Stimulated activated CD8-positive, alpha-beta memory T cell treated with anti-CD3 and anti-CD28 coated beads, Interleukin-7, amount 100 ng/mL, for 1 hour (primary cell): ENCODE measurements at places on chromosomes 3 and 15.
A peak's percentile ranks its signal among the peaks of the same experiment; 100 is the strongest.

DNA sequence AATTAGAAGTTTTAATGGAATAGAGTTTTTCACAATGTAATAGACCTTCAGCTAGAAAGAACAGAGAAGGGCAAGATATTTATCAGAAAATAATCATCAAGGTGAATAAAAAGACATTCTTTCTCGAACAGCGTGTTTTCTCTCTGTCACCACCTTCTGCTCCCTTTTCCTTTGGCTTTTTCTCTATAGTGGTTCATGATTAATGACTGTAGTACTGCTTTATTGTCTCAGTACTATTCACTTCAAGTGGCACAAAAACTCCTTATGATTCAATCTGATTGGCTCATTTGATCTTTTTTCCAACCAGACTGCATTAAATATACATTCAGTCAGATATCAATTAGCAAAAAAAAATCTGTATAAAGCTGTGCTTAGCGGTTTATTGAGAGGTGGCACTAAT is 516.0 kb downstream of the OTOL1 start:
- DNase-seq: no peak

- no peak for DNase-seq
Measured at GRCh38 chr15:27741226-27741860, 357.8 kb downstream of the OCA2 start.

DNA sequence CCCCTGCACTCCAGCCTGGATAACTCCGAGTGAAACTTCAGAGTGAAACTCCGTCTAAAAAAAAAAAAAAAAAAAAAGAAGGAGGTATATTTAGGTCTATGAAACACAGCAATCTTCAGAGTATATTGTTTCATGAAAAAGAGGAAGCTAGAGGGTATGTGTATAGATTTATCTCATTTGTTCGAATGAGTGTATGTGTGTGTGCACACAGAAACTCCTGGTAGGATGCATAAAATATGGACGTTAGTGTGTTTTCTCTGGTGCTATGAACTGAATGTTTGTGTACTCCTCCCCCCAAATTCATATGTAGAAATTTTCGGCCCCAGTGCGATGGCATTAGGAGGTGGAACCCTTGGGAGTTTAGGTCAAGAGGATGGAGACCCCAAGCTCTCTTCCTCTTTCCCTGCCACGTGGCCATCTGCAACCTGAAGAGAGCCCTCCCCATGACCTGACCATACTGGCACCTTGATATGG is 98.6 kb upstream of the KLF13 start:
- DNase-seq: no peak

GRCh38 chr3:12706504-12707253 is 42.8 kb upstream of the RAF1 start:
- DNase-seq: peak; percentile 6

- DNase-seq: no peak
Measured at GRCh38 chr3:124669470-124669869, 60.8 kb upstream of the UMPS start.

GRCh38 chr3:170358042-170359010 is 811 bp downstream of the SKIL start:
- DNase-seq: peak; percentile 66

GRCh38 chr3:115217678-115218451 is 70.8 kb upstream of the ZBTB20 start:
- no peak for DNase-seq

DNA sequence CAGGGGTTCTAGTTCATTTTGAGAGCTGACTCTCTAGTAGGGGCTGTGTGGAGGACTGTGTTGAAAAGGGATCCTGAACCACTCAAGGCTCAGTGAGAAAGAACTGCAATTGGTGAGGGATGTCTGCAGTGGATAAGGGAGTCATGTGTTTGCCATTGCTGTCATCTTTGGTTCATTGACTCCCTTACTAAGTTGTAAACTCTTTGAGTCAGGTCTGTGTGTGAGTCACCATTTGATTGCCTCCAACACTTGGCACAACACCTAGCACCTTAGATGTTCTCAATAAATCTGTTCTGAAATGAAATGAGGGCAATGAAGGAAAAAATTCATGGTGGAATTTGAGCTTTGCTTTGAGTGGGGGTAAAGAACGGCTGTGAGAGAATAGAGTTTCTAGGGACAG is 51.7 kb downstream of the PLS1 start:
- DNase-seq: no peak

DNA sequence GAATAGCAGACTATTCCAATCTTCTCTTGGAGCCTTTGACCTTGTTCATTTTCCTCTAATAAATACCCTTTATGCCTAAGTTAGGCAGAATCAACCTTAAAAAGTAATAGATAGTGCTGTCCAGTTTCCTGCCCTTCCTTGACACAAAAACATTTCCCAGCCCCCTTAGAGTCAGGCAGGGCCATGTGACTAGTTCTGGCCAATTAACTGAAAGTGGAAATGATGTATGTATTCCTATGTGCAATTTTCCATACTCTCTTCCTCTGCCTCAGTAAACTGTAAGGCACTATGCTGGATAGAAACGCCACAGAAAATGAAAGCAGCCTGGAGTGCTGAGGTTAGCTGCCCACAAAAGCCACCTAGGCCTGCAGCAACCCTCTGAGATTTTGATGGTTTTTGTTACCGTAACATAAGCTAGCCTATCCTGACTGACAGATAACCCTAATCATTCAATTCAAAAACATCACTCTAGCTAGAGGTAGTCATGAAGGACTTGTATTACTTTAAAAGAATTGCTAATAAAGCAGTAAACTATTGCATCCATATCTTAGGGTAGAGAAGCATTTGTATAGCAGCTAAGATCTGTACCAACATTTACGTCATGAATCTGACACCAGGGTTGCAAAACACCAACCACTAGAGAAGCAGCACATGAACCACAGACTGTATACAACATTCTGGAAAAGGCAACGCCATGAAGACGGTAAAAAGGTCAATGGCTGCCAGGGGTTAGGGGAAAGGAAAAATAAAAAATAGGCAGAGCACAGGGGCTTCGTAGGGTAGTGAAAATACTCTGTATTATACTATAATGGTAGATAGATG is 112.9 kb downstream of the ULK4 start:
- DNase-seq: no peak

DNA sequence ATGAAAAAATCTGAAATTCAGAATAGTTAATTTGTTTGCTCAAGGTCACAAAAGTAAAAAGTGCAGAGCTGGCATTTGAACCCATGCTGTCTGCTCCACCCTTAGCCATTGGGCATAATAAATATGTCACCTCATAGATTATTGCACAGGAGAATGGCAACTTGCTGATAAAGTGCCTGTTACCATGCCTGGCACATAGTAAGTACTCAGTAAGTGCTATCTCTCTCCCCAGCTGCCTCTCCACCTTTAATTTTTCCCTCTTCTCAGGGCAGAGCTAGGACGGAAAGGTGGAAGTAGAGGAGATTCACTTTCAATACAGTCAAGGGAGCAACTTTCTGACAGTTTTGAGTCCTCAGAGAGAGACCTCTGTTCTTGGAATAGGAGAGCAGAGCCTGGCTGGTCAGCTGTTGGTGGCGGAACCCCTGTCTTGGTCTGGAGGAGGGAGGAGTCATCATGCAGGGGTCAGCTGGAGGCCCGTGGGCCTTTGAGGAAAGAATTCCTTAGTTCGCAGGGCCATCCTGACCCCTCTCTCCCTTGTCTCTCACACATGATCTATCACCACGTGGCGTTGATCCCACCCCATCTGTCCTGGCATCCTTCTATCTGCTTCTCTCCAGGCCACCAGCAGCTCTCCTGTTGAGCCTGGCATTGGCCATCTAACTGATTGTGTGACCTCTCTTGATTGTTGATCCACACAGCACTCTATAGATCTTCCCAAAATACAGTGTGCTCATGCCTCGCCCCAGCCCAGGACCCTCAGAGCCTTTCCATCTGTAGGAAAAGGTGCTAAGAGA is 149.3 kb downstream of the RPLP1 start:
- no peak for DNase-seq

GRCh38 chr15:73918784-73919183 is 7.5 kb upstream of the LOXL1 start:
- DNase-seq: no peak

DNA sequence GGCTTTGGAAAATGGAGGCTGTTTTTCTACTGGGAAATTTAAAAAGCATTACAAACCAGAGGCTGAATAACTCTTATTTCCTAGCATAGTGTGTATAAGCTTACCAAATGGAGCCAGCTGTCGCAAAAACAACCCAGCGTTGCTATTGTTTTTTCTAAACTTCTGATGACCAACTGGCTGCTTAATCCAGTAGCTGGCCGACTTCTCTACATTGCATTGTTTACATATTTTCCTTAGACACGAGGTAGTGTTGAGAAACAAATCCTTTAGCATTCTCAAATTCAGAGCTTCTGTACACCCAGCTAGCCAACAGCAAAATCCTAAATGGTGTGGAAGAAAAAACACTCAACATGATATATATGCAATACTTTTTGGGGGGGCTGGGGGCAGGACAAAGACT is 161.0 kb upstream of the ADAMTS9 start:
- DNase-seq: no peak

DNA sequence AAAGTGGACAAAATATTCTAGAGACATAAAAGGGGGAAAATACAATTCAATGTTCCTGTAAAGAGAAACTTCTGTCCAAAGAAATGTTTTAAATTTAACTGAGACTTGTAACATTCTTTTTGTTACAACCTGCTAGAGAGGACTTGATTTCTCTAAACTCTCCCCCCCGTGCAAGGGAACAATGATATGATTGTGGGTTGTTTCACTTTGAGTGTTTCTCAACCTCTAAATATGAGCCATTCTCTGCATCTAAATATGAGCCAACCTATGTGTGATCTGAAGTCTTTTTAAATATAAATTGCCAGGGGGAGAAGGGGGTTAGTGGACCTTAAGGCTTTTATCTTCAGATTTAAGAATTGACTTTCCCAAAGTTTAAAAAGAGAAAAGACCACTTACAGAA is 14.6 kb downstream of the ZNF860 start:
- no peak for DNase-seq

GRCh38 chr3:123719862-123720453 is 135.1 kb upstream of the HACD2 start:
- no peak for DNase-seq

GRCh38 chr3:149313542-149313941 is 19.9 kb downstream of the TM4SF18 start:
- no peak for DNase-seq

DNA sequence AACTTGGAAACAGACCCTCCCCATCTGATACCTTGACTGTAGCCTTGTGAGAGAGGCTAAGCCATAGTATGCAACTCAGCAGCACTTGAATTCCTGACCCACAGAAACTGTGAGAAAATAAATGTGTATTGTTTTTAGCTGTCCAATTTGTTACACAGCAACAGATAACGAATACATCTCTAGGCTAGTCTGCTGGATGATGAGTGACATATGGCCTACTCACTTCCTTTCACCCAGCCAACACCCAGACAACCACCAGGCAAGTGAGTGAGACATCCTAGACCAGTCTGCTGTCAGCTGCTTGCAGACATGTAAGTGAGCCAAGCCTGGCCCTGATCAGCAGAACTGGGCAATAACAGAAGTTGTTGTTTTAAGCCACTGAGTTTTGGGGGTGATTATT is 19.2 kb upstream of the SMAD6 start:
- DNase-seq: no peak

DNA sequence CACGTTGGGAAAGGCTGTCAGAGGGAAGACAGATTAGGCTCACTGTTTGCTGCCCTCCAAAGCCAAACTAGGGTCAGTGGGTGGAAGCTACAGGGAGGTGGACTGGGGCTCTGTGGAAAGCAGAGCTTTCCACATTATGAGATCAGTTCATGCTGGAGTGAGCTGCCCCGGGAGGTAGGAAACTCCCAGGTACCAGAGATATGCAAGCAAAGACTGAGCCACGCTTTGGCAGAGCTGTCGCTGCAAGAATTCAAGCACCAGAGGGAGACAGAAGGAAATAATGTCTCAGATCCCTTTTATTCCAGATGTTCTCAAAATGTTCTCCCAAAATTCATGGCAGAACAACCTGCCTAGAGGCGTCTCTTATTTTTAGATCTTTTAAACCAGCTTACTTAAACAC is 286.6 kb downstream of the WDR72 start:
- DNase-seq: no peak

DNA sequence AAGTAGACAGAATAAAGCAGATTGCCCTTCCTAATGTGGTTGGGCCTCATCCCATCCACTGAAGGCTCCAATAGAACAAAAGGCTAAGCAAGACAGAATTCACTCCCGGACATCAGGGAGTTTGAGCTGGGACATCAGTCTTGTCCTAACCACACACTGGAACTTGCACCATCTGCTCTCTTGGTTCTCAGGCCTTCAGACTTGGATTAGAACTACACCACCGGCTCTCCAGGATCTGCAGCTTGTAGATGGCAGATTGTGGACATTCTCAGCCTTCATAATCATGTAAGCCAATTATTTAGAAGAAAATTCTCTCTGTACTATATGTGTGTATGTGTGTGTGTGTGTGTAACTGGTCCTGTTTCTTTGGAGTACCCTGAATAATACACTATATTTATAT is 394.7 kb upstream of the LMCD1 start:
- DNase-seq: no peak

GRCh38 chr3:49630784-49631183 is 43.4 kb upstream of the APEH start:
- no peak for DNase-seq

DNA sequence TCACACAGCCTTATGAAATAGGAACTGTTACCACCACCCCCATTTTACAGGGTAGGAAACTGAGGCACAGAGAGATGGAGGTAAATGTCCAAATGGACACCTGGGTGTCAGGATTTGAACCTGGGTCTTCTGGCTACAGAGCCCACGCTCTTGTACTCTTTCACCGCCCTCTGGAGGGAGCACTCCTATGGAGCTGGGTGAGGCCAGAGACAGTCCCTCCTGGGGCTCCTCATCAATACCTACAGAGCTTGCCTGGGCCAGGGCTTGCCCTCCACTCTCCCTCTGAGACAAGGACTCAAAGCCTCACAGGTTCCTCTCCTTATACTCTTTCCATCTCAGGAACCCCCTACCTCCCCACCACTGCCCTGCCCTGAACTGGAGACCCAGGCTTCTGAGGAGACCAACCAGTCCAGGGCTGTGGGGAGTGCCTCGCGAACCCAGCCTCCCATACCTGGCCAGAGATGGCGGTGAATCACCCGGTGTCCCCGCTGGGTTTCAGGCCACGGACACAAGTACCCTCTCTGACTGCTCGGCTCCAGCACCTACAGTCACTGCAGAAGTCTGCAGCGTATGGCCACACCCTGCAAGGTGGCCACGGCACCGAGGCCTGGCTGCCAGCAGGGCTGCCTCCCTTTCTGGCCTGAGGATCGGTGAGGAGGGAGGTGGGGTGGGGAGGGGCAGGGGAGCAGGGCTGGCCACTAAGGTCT is 22.1 kb upstream of the ATP2B2 start:
- DNase-seq: no peak

- DNase-seq: no peak
Measured at GRCh38 chr3:70608434-70608833, 296.0 kb upstream of the MDFIC2 start.

GRCh38 chr3:57094575-57094974 is 34.1 kb downstream of the SPATA12 start:
- DNase-seq: no peak

GRCh38 chr15:98530570-98530969 is 117.8 kb upstream of the IGF1R start:
- DNase-seq: no peak

DNA sequence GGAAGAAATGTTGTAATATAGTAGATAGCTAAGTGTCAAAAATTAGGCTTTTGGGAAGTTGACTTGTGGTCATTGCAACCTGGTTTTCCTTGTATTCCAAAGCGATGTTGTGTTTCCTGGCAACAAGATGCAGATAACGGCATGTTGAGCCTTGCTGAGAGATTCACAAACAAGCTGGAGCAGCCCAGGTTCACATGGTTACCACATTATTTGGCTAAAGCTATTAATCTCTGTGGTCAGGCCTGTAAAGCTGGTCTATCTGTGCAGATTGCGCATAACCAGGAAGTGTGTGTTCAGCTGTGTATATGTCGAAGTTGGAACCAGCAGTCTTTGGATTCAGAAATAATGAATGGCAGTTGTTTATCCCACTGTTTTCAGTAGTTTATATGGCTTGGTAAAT is 6.6 kb downstream of the TIPARP start:
- DNase-seq: no peak
